ENCODE measurements at places on chromosomes 4 and X. TPM values are rescaled to one million over a fixed set of nuclear protein-coding genes. Genes with fewer than 3 reads are reported as not detected.

Gene TBC1D19
- 2.7 TPM for polyA plus RNA-seq

Gene TLR6
- 13.6 TPM for polyA plus RNA-seq

Gene C4orf36
- not detected for polyA plus RNA-seq

Gene SRPX
- polyA plus RNA-seq: not detected

Gene RAB41
- not detected for polyA plus RNA-seq

Gene TCEAL3
- 8.7 TPM for polyA plus RNA-seq

Gene SH3D19
- 0.10 TPM for polyA plus RNA-seq

Gene UGT2B17
- 3.6 TPM for polyA plus RNA-seq

Gene XAGE2
- not detected for polyA plus RNA-seq

Gene FGF5
- not detected for polyA plus RNA-seq

Gene BTK
- 113 TPM for polyA plus RNA-seq

Gene PDK3
- 29.3 TPM for polyA plus RNA-seq

Gene SCD5
- not detected for polyA plus RNA-seq

Gene FGFR3
- 0.45 TPM for polyA plus RNA-seq

Gene FAM184B
- not detected for polyA plus RNA-seq

Gene FAM133A
- polyA plus RNA-seq: not detected

Gene HMGN5
- polyA plus RNA-seq: 1.1 TPM

Gene ANXA3
- polyA plus RNA-seq: 0.39 TPM

Gene HSFX1
- polyA plus RNA-seq: not detected

Gene PNMA5
- 0.19 TPM for polyA plus RNA-seq

Gene SYNPO2
- not detected for polyA plus RNA-seq

Gene GAGE12F
- polyA plus RNA-seq: not detected

Gene RHOH
- polyA plus RNA-seq: 255 TPM

Gene DDIT4L
- polyA plus RNA-seq: not detected

Gene RTL5
- polyA plus RNA-seq: not detected
